ENCODE measurements at places on chromosomes 4 and X.

GRCh38 chrX:9249051-9249846 is 215.3 kb upstream of the FAM9B start:
- no peak for DNase-seq

DNA sequence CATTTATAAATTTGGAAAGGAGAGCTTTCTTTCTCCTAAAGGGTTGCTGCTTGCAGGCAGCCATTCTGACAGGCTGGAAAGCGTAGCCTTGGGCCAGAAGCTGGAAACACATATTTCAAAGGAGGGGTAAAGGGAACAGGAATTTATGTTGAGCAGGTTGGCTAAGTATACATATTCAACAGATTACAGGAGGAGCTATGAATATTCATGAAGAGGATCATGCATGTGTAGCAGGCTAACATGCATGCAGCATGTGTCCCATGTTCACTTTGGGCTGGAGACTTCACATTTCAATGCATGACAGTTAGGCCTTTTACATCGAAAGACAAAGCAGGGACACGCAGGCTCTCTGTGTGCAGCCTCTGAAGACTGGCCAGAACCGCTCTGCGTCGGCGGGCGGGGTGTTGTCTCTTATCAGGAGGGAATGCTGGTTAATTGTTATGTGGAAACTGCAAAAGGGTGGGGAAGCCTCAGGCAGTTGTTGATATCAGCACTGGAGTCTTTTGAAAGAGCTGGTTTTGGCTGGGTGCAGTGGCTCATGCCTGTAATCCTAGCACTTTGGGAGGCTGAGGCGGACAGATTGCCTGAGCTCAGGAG is 31.5 kb downstream of the CASP3 start:
- DNase-seq = no peak

GRCh38 chr4:38036548-38036947 is 76.3 kb downstream of the PTTG2 start:
- DNase-seq = no peak

DNA sequence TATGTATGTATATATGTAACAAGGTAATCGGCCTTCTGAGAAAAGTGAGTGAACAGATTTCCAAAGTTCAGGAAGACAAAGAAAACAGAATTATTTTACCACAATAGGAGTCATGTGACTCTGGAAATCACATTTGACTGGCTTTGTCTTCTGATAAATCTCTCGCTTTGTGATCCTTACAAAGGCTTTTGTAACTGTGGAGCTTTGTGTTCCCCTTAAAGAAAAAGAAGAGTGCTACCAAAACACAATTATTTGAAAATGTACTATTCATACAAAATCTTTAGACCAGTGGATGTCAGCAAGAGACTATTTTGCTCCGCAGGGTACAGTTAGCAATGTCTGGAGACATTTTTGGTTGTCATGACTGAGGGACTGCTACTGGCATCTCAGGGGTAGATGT is 238.8 kb downstream of the LDB2 start:
- no peak for DNase-seq

DNA sequence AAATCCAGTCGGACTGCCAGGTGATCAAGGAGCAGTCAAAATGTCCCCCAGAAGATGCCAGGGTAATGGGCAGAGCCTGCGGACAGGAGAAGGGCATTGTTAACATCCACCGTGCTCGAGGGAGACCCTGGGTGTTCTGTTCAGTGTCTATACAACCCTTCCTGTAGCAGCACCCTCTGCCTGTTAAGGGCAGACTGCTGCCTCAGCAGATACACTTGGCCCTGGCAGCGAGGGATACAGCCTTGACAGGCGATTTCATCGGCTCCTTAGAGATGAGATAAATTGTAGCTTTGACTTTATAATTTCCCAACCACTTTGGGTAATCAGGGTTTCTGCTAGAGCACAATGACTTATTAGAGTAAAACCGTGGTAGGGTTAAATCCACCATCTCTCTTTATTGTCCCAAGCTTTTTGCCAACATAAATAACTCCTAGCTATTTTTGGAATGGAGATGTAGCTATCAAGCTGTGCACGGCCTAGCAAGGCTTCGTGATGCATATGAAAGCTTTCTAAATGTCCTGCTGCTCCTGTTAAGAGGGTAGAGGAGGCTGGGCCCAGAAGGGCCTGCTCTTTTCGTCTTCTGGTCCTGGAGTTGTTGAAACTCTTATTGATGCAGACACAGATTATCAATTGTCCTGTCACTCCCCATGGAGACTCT is 195.9 kb downstream of the CPEB2 start:
- DNase-seq = no peak

- DNase-seq = no peak
Measured at GRCh38 chr4:6282314-6282771, 12.7 kb downstream of the WFS1 start.

DNA sequence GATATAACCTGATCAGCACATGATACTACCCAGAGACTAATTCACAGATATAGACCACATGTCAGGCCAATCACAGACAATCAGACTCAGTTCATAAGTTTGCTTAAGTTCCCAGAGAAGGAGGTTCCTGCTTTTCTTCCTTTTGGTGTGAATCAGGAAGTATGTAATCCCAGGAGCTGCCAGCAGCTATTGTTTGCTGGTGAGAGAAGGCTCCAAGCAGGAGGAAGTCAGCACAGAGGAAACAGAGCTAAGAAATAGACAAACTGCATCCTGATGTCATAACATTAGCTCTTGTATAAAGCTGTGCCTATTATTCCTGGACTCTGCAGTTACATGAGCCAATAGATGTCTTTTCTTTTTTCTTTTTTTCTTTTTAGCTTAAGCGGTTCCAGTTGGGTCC is 50.9 kb downstream of the UCHL1 start:
- DNase-seq = no peak

DNA sequence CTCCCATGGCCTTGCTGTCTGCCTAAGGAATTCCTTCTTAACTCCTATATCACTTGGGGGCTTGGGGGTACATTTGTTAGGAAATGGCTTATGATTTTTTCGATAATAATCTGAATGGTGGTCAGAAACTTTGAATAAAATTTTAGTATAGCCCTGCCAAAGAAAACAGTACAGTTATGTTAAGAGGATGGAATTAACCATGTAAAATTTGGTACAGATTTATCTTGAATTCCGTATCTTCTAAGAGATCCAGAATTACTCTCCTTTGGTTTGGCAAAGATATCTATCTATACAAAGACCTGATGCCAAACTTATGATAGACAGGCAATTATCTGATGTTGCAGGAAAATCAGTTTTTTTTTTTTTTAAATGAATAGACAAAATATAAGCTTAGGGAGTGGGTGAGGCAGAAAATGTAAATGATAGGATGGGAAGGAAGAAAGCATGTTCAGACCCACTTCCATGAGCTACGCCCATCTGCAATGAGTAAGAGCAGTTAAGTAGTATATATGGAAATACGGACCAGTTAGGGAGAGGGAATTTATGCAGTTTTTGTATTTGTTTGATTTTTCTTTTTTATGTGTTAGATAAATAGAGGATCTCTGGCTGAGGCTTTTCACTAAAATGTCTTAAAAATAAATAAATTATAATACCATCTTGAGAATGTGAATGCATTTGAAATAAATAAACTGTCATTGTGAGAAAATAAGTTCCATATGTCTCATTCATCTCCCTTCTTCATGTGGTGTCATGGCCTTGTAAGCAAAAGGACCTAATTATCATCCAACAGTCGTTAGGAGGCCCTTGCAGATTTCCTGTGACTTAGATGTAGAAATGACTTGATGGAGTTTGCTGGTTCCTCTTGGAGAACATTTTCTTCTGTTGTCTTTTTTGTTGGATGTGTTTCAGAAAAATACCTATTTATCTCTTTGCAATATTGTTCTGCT is 389.6 kb downstream of the ARHGAP24 start:
- no peak for DNase-seq

DNA sequence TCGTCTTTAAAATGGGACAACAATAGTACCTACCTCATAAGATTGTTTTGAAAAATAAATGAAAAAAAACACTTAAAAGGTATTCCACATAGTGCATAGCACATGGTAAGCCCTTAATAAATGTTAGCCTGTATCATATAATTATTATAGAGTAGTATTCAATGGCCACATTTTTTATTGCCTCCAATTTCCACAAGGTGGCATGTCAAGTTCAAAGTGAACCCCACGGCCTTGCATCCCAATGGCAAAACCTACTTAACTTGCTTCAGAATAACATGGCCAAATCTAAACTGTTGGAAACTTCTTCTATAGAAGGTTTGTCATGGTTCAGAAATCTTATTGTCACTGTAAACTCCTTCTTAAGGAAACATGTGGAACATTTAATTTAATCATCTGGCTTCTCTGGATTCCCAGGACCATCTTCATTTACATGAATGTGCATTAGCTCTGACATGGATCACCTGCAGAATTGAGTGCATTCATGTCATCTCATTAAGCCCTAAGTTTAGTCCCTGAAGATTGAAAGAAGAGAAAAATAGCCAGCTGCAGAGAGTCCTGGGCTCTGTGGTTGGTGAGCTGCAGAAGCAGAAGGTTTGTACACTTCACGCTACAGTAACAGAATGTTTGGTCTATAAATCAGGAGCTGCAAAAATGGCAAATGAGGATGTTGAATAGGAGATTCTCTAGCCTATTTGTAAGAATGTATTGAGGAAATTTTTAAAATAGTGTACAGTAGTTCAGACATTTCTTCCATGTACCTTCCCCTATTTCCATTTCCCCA is 61.0 kb downstream of the ANXA3 start:
- no peak for DNase-seq

DNA sequence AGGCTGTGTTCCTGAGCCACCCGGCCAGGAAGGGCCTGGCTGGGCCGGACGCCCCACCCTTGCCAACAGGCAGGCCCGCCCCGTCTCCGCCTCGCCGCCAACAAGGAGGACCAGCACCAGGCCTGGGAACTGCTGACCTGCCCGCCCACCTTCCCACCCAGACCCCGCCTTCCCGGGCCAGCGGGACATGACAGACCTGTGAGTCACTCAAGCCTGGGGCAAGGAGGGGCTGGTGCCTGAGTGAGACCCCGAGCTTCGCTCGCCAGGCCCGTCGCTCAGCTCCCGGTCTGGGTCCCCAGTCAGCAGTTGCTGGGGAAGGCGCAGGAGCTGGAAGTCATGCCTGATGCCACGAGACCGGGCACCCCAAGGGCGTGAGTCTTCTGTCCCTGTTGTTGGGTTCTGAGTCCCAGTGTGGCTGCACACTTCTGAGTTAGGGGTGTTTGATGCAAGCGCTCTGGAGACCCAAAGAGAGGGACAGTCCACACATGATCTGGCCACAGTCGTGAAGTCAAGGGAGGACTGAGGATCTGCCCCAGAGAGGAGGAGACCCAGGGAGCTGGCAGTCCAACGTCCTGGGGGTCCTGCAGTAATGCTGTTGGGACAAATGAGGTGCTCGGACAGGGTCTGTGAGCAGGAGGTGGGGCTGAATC is at the start of gene DNASE1L1:
Gene DNASE1L1, minus strand, starts transcription at position 33 of the 650 bp plus-strand sequence. CDS start 3,686 bp downstream, outside the sequence.
- DNase-seq = no peak

GRCh38 chr4:2305766-2306501 is 44.0 kb upstream of the MXD4 start:
- DNase-seq = no peak

DNA sequence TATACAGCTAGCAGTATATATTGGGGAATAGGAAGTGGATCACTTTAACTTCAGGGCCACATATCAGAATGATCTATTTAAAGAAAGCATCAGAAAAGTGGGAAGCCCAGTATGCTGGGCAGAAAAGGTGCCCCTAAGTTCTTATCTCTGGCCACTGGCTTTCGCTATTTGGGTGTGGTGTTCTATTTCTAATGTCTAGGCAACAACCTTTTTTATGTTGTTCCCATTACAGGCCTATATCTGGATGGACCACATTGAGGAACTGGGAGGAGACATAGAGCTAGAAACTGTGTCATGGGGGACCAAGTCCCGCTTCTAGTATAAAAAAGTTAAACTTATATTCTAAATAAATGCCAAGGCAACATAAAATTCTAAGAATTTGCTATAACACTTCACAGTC is 935.6 kb downstream of the PDHA2 start:
- no peak for DNase-seq

- DNase-seq = no peak
Measured at GRCh38 chrX:10508891-10509290, 111.5 kb downstream of the MID1 start.

DNA sequence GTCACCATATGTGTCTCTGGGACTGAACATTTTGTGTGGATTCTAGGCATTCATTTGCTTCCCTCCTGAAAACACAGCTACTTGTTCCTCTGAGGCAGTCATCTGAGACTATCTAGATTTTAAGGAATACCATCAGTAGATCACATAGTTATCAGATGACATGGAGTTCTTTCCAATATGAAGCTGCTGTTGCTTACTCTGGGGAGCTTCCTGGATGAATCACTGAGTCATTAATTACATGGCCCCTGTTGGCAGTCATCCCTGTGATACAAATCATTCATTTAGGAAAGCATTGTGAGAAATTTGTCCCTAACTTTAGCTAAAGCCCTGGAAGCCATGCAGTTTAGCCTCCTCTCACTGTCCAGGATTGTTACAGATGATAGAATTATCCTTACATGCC is 98.2 kb upstream of the ARSJ start:
- DNase-seq = no peak

GRCh38 chr4:140266958-140267568 is 106.4 kb upstream of the SCOC start:
- DNase-seq = no peak

GRCh38 chr4:155842080-155842479 is 24.0 kb downstream of the ASIC5 start:
- DNase-seq = no peak

DNA sequence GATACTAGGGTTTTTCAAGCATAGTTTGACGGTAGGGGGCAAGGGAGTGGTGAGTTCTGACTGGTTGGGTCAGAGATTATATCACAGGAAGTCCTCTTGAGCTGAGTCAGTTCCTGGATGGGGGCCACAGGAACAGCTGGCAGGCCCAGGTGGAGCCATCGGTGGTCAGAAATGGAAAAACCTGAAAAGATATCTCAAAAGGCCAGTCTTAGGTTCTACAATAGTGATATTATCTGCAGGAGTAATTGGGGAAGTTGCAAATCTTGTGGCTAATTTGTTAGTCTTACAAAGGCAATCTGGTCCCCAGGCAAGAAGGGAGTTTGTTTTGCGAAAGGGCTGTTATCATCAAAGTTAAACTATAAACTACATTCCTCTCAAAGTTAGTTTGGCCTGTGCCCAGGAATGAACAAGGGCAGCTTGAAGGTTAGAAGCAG is 159.3 kb downstream of the PTCHD1 start:
- no peak for DNase-seq

GRCh38 chr4:153206534-153206933 is 2.3 kb downstream of the TRIM2 start:
- peak; percentile 27 for DNase-seq

DNA sequence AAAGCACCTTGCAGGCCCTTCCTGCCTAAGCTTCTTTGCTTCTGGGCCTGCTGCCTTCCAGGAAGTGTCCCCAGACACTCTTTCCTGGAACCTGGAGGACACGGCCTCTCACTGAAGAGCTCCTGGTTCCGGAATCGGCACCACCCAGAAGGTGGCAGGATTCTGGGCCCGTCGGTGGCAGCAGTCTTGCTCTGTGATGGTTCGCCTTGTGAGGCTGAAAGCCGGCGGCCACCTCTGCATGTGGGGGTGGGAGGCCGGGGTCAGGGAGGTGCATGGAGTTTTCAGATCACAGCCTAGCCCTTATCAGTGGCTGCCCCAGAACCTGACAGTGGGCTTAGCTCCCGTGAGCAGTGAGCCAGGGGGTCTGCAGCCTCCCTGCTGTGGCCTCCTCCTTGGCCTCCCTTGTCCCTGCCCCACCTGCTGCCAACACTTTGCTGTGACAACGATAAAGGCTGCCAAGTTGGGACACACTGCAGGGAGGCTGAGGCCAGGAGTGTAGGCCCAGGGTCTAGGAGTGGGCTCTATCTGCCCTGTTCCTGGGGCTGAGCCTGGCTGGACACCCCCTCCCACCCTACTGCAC is 30.8 kb upstream of the GPR78 start:
- DNase-seq = no peak
